ENCODE measurements at places on chromosomes 5 and 9. TPM values are rescaled to one million over a fixed set of nuclear protein-coding genes. Genes with fewer than 3 reads are reported as not detected.

KLHL3 gene
- total RNA-seq, result 3.4 TPM

PRDM9 gene
- total RNA-seq, result not detected

POLE3 gene
- 22.7 TPM for total RNA-seq

AK6 gene
- 34.5 TPM for total RNA-seq

AGXT2 gene
- total RNA-seq, result not detected

IL7R gene
- not detected for total RNA-seq

NTRK2 gene
- total RNA-seq, result 0.38 TPM

TEK gene
- 29.1 TPM for total RNA-seq

TTF1 gene
- total RNA-seq, result 8.5 TPM

UAP1L1 gene
- total RNA-seq, result 12.9 TPM

GGTA1 gene
- 0.12 TPM for total RNA-seq

SLC6A7 gene
- not detected for total RNA-seq

SH2D3C gene
- total RNA-seq, result 0.08 TPM

APBA1 gene
- 3.9 TPM for total RNA-seq

MTREX gene
- 80.0 TPM for total RNA-seq

PCDHB15 gene
- 0.70 TPM for total RNA-seq

FAM153A gene
- not detected for total RNA-seq

ADRA1B gene
- total RNA-seq, result not detected

AIF1L gene
- total RNA-seq, result 1.3 TPM

PCDHA3 gene
- total RNA-seq, result 0.15 TPM

PCDHA7 gene
- 1.5 TPM for total RNA-seq

SLC46A2 gene
- not detected for total RNA-seq

OGN gene
- total RNA-seq, result 2.1 TPM

PTPRD gene
- total RNA-seq, result 5.4 TPM

STPG3 gene
- not detected for total RNA-seq

UBQLN1 gene
- 53.6 TPM for total RNA-seq

SURF2 gene
- total RNA-seq, result 15.6 TPM

TAF11L2 gene
- total RNA-seq, result not detected

ZNF879 gene
- total RNA-seq, result 3.6 TPM

IRF1 gene
- 9.2 TPM for total RNA-seq

GABRB2 gene
- not detected for total RNA-seq

PANK3 gene
- 31.6 TPM for total RNA-seq

KLF4 gene
- total RNA-seq, result 4.4 TPM

C5orf52 gene
- not detected for total RNA-seq

SGCD gene
- 24.2 TPM for total RNA-seq

PCDHGB1 gene
- total RNA-seq, result 2.4 TPM

ORM2 gene
- not detected for total RNA-seq

ANKRD33B gene
- total RNA-seq, result 3.1 TPM

ISOC1 gene
- total RNA-seq, result 15.9 TPM

CCL19 gene
- total RNA-seq, result not detected

ARPC5L gene
- 15.6 TPM for total RNA-seq

AK3 gene
- 71.0 TPM for total RNA-seq

GPRIN1 gene
- total RNA-seq, result 0.70 TPM

GPR151 gene
- not detected for total RNA-seq

PLEKHG4B gene
- not detected for total RNA-seq

FGFR4 gene
- total RNA-seq, result 0.12 TPM

FOXI1 gene
- not detected for total RNA-seq

TAF11L3 gene
- not detected for total RNA-seq

OTP gene
- not detected for total RNA-seq

ADAMTS16 gene
- 0.12 TPM for total RNA-seq

TMC1 gene
- 0.68 TPM for total RNA-seq

NEUROG1 gene
- total RNA-seq, result not detected
